ENCODE measurements at places on chromosomes 1 and 21.

DNA sequence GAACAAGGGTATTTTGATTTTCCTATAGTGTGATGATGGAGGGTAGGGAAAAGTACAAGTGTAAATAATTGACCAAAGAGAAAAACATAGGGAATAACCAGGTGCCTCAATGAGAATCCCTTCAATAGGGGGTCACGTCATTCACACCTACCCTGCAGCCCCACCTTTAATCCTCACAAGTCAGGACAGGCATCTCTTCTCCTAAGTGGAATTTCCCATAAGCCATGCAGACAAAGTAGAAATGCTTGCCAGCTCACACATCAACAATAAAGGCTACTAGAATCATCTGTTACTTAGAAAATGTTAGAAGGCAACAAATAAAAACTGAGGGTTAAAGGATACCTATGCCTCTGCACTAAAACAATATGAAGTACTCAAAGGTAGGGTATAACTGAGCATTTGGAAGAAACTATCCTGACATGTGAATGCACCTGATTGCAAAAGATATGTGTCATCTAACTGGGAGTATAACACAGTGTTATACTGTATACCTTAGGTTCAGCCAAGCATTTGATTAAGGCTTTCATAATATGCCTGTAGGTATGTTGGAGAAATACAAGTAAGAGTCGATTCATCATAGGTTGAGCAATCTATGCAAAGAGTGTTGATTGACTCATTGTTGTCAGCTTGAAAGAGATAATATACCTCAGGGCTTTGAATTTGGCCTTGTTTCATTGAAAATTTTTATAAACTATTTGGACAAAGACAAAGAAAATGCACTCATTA, 32.4 kb upstream of the ATP1A1 start:
- no peak for DNase-seq

GRCh38 chr1:193525917-193526710, 339.7 kb upstream of the B3GALT2 start:
- no peak for DNase-seq

DNA sequence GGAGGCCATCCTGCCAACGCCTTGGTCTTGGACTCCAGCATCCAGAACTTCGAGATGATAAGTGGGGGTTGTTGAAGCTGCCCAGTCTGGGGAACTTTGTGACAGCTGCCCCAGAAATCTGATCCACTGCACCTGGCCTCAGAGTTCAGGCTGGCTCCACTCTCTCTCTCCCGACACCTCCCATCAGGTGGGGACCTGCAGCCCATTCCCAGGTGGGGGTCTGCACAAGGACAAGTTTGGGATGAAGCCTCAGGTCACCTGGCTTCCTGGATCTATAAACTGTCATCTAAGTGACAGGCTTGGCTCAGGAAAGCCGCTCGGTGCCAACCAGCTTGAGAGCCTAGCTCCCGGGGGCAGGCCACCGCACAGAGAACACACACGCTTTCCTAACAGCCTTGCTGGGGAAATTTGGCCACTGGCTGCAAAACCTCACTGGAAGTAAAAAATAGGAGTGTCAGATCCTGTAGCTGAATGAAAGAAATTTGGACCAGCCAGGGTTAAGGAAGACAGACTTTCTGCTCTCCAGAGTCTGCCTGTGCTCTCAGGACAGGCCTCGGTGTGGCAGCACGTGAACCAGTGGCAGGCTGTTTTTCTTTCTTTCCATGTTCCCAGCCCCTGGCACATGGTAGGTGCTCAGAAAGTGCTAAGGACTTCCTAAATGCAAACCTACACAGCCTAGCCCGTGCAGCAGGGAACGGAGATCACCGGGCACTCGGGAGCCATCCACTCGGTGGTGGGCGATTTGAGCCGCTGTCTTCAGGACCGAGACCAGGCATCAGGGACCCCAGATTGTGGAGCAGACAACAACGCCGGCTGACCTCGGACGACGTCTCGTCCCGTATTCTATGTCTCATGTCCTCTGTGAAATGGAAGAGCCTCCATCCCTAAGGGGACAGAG, 42.6 kb upstream of the LBR start:
- no peak for DNase-seq

DNA sequence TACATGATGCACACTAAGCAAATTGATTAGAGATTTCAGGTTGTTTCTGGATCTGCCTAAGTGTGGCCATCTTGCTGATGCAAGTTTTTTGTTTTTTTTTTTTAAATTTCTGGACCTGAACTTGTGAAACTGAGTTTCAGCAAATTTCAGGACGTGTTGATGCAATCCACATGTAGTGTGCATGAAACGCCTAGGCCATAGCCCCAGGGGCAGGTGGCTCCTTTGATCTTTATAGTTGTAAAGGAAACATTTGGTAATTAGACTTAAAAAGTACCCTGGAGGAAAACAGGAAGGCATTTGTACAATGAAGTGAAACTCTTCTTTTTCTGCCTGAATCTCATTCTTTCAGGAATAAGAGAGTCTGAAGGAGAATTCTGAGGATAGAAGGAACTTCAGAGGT, 162.2 kb upstream of the LHX8 start:
- DNase-seq: no peak

- DNase-seq: no peak
These were observed 151.6 kb downstream of the KCTD3 start for GRCh38 chr1:215718575-215719287.

DNA sequence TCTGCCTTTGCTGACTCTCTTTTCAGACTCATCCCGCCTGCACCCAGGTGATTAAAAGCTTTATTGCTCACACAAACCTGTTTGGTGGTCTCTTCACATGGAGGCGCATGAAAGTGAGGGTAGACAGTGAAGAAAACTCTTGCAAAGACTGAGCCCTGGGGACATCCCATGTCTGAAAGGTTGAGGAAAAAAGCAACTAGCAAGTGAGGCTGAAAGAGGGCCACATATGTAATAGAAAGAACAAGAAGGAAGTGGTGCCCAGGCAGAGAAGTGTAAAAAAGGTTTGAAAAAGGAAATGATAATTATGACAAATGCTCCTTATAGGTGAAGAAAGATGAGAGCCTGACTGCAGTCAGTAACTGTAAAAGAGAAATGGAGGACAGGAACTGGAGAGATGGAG, 115.9 kb upstream of the NEK7 start:
- DNase-seq: no peak

DNA sequence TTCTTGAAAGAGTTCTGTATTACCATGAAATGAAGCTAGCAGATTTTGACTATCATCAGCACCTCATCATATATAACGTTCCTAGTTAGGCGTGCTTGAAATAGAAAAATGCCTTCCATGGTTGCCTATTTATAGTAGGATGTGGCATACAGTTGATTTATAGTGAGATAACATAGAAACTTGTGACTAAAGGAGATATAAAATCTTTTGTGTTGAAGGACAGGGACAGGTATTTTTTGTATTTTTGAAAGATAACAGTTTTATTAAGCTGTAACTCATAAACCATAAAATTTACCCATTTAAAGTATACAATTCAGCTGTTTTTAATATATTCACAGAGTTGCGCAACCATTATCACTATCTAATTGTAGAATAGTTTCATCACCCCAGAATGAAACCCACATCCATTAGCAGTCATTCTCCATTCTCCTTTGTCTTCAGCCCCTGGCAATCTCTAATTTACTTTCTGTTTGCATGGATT, 19.3 kb downstream of the SPEN start:
- no peak for DNase-seq

GRCh38 chr1:230824551-230824918, 43.8 kb downstream of the C1orf198 start:
- DNase-seq: no peak
